Stimulated activated naive CD8-positive, alpha-beta T cell treated with anti-CD3 and anti-CD28 coated beads, Interleukin-15, amount 100 ng/mL, for 72 hours (primary cell): ENCODE measurements at places on chromosomes 12 and 14.

GRCh38 chr12:103879878-103880277 lies 38.8 kb upstream of the NT5DC3 start:
- DNase-seq = no peak

- no peak for DNase-seq
These were observed 9.2 kb upstream of the DHRS2 start for GRCh38 chr14:23626946-23627345.

GRCh38 chr14:37150414-37150813 lies 22.0 kb downstream of the SLC25A21 start:
- DNase-seq = no peak

- DNase-seq = peak; percentile 81
These were observed 65.6 kb upstream of the PTGR2 start for GRCh38 chr14:73785834-73786635.

GRCh38 chr12:49369411-49370145 lies 2.3 kb downstream of the SPATS2 start:
- no peak for DNase-seq

DNA sequence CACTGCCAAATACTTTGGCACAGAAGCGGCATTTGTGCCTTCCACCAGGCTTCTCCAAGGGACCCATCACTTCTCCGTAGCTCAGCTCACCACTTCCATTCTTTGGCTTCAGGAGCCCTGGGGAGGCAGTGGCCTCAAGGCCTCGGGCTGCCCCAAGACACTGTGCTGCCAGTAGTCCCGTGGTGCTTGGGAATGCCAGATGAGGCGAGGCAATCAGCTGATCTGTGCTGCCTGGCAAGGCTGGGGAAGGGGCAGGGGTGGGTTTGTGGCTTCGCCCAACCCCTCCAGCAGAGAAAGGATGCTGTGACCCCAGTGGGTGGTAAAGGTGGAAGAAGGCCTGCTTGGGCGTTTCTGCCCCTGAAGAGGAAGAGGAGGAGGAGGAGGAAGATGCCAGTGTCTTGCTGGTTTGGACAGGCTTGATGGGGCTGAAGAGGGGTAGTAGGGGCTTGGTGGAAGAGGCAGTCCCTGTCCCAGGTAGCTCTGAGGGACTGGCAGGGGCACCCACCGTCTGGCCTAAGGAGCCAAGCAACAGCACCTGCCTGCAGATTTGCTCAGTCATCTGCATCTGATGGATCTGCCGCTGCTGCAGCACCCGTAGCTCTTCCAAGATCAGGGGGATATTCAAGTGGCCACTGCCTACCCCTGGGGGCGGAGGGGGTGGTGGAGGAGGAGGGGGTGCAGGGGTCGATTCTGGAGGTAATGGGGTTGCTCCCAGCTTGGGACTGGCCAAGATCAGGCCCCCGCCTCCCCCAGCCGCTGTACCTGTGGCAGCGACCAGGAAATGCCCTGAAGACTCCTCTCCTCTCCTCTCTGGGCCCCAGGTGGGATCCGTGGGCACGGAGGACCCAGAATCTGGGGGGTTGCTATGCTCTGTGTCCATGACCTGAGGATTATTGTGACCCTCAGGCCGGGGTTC lies 1.3 kb downstream of the SALL2 start:
- no peak for DNase-seq

GRCh38 chr14:60093080-60093479 lies 1.4 kb downstream of the PCNX4 start:
- DNase-seq = no peak

- no peak for DNase-seq
These were observed 5.7 kb downstream of the KRT85 start for GRCh38 chr12:52361553-52361952.

GRCh38 chr14:68694516-68695235 lies 98.2 kb downstream of the ZFP36L1 start:
- no peak for DNase-seq

DNA sequence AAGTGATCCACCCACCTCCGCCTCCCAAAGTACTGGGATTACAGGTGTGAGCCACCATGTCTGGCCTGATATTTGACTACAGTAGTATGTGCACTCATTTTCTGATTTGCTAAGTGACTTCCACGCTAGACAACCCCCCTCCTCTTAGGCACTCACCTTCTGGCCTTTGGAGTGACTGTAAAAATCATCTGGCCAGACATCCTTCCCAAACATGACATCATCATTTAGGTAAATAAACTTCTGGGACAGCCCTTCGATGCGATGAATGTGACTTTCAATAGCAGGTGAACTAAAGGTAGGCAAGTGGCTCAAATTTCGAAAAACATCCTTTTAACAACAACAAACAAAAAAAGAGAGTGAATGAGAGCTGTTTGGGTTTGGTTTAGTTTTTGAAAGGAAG lies 30.6 kb upstream of the SYCP3 start:
- no peak for DNase-seq

- no peak for DNase-seq
These were observed 99.6 kb downstream of the ANO6 start for GRCh38 chr12:45315462-45315861.

- DNase-seq = peak; percentile 29
These were observed 58.9 kb upstream of the EEA1 start for GRCh38 chr12:92987846-92988621.

GRCh38 chr14:85764822-85765221 lies 234.9 kb downstream of the FLRT2 start:
- DNase-seq = no peak

DNA sequence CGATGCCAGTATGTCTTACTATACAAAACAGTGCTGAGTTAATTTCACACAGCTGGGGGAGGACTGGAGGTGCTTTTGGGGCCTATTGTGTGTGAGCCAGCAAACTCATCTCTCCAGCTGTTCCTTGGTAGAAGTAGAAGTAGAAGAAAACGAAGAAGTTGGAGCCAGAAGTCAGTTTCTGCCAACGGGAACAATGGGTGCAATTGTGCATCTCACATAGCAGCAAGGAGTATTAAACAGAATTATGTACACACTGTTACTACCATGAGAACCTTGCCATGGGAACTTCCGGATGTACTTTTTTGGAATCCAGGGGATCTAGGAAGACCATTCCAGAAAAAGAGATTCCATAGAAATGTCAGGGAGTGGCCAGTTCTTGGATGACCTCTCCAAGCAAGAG lies 88.6 kb downstream of the VCPKMT start:
- DNase-seq = no peak

DNA sequence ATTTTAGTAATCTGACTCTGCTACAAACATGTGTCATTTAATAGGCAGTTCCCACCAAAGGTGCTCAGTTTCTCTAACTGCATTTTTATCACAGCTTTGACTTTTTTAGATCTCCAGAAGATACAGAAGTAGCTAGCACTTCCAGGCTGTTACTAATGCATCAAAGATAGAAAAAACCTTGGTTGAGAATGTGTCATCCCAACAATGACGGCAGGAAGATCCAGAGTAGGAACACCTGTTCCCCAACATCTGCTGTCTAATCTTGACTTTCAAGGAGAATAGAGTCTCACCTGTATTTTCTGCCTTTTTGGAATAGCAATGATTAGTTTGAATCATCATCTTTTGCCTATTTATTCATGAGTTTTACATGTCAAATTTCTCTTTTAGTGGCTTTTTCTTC lies 45.0 kb downstream of the ARMH4 start:
- no peak for DNase-seq

DNA sequence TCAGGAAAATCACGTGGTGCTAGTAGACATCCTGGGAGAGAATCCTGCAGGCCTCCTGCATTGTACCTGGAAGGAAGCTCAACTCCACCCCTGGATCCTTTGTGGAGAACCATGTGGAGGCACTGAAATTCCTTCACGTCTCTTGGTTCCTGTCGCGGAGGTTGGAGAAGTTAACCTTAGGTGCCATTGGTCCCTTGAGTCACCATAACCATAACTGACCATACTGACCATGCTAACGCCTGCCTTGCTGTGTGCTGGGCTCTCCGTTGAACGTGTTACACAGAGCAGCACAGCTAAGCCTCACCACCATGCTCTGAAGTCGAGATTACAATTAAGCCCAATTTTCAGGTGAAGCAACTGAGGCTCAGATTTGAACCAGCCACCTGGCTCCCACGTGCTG lies 18.6 kb downstream of the C14orf132 start:
- DNase-seq = no peak

GRCh38 chr12:24488091-24488596 lies 460.8 kb downstream of the BCAT1 start:
- DNase-seq = no peak

DNA sequence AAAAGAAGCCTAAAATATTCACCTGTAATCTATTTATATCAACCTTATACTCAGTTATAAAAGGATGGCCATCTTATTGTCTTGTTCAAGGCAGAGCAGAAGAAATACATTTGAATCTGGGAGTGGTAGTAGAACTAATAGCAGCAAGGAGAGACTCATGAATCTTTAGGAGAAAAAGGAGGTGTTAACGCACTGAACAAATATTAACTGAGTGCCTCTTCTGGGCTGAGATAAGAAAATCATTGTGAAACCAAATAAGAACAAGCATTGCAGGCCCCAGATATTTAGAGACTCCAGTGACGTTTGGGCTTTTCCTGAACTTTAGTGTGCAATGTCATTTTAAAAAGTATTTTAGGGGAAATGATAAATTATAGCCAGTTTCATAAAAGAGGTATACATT lies 790.6 kb downstream of the DIO2 start:
- DNase-seq = no peak
